ENCODE measurements at places on chromosomes 2 and 18.

DNA sequence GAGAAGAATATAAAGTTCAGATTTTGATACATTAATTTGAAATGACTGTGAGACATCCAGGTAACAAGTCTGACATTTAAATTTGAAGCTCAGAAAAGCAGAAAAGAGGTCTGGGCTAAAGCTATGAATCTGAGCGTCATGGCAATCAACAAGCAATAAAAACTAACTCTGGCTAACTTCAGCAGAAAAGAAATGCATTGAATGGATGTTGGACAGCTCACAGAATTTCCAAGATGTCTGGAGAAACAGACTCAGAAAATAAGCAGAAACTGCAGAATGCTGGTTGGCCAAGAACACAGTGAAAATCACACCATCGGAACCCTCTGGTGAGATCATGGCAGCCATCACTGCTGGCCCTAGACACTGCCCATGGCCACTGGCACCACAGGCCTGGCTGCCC is 366.6 kb downstream of the METTL4 start:
- DNase-seq = no peak

GRCh38 chr2:39338502-39338901 is 94.7 kb upstream of the CDKL4 start:
- peak; percentile 79 for DNase-seq

- no peak for DNase-seq
Observed at GRCh38 chr2:207676827-207677354, 34.5 kb upstream of the CCNYL1 start.

- DNase-seq = no peak
Observed at GRCh38 chr2:43349904-43350303, 123.5 kb upstream of the ZFP36L2 start.

DNA sequence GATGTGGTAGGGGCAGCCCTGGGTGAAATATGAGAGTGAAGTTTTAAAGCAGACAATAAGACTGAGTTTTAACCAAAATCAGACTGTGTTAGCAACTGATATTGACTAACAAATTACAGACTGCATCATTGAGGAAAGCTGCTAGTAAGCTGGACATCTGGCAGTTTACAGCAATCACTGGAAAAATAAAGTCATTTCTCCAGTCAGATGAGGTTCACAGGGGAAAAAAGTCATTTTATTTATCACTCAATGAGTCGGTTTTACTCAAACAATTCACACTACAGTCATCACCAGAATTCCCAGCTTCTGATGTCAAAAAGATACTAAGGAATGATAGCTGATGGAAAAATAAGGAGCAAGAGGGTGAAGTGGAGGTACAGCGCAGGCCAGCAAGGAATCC is 10.5 kb upstream of the TMEM177 start:
- no peak for DNase-seq

DNA sequence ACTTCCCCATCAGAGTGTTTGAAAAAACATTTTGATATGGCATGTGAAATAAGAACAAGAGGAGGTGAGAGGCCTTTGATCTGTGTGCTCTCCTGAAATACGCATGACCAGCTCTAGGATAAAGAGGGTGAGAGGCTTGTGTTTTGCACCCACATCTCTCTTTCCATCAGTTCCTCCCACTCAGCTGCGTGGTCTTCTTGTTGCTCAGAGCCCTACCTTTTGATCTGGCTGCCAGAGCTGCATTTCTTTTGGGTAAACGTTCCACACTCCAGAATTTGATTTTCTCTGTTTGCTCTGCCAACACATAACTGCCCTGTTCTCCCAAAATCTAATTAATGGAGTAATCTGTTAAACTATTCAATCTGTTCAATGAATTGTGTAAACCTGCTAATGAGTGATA is 72.0 kb upstream of the FN1 start:
- no peak for DNase-seq

Data from NCI-H524 treated with DMSO at 0.1 percent for 48 hours (cell line).